ENCODE measurements at places on chromosomes 16 and 17.

DNA sequence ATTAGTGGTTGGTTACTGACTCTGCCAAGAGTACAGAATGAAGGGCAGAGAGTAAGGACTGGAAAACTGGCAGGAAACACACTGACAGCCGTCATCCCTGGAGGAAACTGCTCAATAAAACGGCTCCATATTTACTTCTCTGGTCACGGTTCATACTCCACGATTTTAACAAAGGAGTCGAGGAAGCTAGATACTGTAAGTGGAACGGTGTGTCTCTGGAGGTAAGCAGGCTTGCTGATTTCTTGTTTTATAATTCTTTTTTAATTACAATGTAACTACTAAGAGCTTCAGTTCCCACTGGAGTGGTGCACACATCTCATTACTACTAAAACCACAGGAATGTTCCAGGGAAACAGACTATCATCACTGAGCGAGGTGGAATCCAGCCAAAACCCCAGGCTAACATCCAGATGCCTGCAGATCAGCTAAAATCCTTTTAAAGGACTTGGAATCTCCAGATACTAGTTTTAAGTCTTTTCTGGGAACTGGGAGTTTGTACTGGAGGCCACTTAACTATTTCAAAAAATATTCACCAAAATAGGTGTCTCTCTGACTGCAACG is 17.8 kb downstream of the SERPINF1 start:
- peak; percentile 91 for DNase-seq

DNA sequence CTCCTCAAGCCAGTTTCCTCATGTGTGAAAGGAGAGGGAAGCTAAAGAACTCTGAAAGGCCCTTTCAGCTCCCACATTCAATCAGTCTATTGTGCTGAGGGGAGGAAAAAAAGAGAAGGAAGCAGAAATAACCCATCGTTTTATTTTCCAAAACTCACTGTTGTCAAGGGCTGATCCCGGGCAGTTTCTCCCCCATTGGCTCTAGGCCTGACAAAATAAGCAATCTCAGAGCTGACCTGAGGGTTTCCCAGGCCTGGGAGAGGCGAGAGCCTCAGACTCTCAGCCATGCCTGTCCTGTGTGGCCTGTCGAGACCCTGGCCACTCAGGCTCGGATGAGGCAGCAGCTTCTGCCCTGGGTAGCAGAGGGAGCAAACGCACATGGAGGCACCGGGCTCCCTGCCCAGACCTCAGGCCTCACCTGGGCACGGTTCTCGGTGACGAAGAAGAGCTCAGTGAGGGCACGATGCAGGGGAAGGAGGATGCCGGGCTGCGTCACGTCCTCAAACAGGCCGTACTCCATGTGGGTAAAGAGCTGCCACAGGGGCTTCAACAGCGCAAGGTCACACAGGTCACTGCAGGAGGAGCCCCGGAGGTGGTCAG is 45.0 kb upstream of the ATP2A3 start:
- no peak for DNase-seq

DNA sequence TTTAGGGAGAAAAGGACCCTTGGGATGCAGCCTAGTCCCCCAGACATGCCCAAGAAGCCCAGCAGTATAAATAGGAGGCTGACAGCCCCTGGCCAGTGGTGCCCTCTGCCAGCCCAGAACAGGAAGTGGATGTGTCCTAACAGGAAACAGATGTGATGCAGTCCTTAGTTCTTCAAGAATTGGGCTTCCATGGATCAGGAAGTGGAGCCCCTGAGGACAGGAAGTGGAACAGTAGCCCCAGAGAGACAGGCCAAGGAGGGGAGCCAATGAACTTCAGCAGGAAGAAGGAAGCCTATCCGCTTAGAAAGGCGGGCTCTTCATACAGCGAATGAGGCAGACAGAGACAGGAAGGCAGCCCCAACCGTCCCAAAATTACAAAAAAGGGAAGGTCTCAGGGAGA is 7.2 kb downstream of the CTF1 start:
- no peak for DNase-seq

DNA sequence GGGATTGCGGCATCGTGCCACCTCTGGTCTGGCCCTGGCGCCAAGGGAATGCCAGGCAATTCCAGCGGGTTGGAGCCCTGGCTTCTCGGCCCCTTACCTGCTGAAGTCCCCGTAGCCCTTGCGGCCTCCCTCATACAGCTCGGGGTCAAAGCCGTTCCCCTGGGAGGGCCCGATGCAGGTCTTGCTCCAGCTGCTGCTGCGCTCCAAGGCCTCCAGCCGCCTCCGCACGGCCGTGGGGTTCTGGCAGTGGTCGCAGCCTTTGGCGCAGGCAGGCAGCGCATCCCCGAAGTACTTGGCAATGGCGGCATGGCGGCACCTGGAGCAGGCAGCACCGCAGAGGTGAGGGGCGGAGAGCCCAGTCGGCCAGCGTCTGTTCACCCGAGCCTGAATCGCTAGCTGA is 1.9 kb upstream of the SMIM5 start:
- no peak for DNase-seq

- peak; percentile 22 for DNase-seq
These were observed 9.5 kb downstream of the KRT12 start for GRCh38 chr17:40857535-40857934.

GRCh38 chr17:56867948-56868376 is 34.0 kb downstream of the DGKE start:
- peak; percentile 79 for DNase-seq

DNA sequence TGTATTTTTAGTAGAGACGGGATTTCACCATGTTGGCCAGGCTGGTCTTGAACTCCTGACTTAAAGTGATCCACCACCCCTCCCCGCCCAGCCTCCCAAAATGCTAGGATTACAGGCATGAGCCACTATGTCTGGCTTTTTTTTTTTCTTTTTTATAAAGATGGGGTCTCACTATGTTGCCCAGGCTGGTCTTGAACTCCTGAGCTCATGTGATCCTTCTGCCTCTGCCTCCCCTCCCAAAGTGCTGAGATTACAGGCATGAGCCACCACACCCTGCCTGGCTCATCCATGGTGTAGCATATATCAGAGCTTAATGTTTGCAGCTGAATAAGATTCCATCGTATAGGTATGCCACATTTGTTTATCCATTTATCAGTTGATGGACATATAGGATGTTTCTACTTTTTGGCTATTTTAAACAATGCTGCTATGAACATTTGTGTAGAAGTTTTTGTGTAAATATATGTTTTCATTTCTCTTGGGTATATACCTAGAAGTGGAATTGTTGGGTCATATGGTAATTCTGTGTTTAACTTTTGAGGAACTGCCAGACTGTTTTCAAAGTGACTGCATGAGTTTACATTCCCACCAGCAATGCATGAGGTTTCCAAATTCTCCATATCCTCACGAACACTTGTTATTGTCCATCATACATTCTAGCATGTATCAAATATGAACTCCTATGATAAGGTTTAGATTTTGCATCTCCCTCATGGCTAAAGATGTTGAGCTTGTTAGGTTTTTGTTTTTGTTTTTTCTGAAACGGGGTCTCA is 55.7 kb upstream of the HAS3 start:
- DNase-seq: no peak

DNA sequence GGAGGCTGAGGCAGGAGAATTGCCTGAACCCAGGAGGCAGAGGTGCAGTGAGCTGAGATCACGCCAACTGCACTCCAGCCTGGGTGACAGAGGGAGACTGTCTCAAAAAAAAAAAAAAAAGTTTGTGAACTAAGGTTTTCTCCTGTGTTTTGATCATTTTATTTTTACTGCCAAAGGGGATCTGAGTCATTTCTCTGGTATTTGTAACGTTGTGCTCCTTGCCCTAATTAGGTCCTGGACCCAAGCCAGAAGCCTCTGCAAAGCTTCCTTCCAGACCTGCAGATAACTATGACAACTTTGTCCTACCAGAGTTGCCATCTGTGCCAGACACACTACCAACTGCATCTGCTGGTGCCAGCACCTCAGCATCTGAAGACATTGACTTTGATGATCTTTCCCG is 32.1 kb downstream of the IST1 start:
- peak; percentile 95 for DNase-seq

GRCh38 chr16:76486740-76487139 is 209.5 kb downstream of the CNTNAP4 start:
- DNase-seq: no peak

DNA sequence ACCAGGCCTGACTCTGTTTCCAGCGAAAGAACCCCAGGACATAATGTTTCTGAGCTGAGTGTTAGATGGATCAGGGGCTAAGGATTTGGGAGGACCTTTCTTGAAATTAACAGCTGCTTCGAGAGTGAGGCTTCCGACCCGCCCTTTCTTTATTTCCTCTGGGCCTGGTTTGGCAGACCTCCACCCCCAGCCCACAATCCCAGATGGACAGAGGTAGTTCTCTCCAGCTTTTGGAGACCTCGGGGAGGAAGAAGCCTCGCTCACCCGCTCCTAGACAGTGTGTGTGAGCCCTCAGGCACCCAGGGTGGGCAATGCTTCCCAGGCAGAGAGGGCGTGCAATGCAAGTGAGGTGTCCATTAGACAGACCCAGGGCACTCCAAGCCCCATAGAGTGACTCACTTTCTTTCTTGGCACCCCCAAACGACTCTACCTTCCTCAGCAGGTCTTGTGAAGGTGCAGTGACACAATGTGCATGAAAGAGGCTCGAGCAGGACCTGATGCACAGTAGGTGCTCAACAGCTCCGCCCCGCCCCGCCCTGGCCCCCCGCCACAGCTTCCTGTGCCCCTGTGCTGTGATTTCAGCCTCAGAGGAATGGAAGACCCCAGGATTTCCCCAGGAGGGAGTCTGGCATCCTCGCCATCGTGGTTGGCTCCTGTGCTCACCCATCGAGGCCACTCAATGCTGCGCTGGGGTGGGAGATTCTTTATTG is 50.7 kb upstream of the TOB1 start:
- DNase-seq: no peak

DNA sequence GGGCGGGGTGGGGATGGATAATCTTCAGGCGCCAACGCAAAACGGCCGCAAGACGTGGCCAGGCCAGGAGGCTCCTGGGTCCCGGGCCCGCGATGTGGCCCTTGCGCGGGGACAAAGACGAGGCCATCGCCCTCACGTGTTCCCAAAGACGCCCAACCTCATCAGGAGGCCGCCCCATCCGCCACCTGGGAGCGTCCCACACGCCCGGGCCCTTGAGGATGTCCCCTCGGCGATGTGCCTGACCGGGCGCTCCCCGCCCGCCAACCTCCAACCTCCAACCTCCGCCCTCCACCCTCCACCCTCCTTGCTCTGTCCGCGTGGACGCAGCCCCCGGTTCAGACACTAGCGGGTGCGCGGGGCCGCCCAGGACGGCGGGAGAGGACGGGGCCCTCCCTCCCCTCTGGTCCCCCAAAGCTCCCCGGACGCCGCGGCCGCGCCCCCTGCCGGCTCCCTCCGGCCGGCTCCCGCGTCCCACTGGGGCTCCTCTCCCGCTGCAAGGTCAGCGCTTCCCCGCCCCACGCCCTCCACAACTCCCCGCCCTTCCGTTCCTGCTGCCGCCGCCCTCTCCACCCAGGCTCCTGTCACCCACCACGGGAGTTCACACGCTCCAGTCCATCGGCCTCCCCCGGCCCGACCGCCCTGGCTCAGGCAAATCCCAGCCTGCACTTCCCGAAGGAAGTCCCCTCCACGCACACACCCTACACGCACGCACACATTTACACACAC is 250.8 kb upstream of the RPL38 start:
- DNase-seq: no peak

GRCh38 chr16:57615813-57616212 is 12.6 kb upstream of the ADGRG1 start:
- DNase-seq: no peak

DNA sequence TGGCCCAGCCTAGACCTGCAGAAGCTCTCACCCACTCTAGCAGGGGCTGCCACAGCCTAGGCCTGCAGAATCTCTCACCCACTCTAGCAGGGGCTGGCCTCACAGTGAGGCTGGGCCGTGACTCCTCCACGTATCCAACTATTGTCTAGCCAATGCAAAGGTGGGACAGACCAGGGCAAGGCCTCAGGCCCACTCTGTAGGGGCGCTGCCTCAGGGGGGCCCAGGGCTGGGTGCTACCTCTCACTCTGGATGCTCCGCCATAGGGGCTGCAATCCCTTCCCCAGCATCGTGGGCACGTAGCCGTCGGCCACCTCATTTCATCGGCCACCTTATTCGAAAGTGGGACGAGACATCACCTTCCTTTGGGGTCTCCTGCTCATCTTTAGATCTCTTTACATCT is 51.7 kb downstream of the RPH3AL start:
- DNase-seq: no peak

GRCh38 chr17:29710891-29711418 is 88.2 kb upstream of the CORO6 start:
- DNase-seq: peak; percentile 94

GRCh38 chr17:59651346-59651745 is 31.7 kb downstream of the CLTC start:
- peak; percentile 27 for DNase-seq

GRCh38 chr16:23416816-23417215 is 36.2 kb downstream of the COG7 start:
- no peak for DNase-seq

DNA sequence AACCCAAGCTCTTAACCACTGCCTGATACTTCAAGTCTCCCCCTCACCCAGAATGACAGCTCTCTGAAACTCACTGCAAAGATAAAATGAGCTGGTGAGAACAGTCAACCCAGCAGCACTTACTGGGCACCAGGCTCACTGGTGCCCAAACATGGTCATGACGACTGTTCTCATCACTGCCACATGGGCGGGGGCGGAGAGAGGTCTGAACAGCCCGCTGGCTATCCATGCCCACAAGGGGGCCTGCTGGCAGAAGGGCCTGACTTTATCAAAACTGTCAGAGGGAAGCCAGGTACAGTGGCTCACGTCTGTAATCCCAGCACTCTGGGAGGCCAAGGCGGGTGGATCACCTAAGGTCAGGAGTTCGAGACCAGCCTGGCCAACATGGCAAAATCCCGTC is 4.0 kb downstream of the MYBBP1A start:
- DNase-seq: no peak

GRCh38 chr17:40295488-40296436 is 8.1 kb downstream of the CDC6 start:
- no peak for DNase-seq

DNA sequence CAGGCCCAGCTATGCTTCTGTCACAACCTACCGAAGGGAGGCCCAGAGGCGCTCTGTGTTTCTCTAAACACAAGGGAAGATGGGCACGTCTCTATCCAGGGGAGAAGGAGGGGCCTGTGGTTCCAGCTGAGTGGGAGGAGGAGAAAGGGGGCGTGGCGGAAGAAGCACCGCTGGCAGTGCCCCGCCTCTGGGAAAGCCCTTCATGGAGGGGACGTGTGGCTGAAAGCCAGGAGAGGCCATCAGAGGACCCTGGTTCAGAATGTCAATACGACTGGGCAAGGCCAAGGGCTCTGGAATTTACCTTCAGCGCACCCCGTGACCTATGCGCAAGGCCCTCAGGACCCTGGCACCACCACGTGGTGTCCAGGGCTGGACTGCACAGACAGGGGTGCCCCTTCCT is 12.3 kb upstream of the SLC38A8 start:
- DNase-seq: no peak

GRCh38 chr17:15513856-15514459 is 46.5 kb upstream of the CDRT4 start:
- no peak for DNase-seq

- DNase-seq: no peak
These were observed 93.7 kb downstream of the TBC1D16 start for GRCh38 chr17:79942011-79942405.

- peak; percentile 36 for DNase-seq
These were observed 452 bp downstream of the SLC25A10 start for GRCh38 chr17:81712468-81713003.

GRCh38 chr16:85670840-85671239 is 17.9 kb downstream of the GINS2 start:
- no peak for DNase-seq

Measured in HFFc6 (cell line).